ENCODE measurements at places on chromosomes 16 and 17.

DNA sequence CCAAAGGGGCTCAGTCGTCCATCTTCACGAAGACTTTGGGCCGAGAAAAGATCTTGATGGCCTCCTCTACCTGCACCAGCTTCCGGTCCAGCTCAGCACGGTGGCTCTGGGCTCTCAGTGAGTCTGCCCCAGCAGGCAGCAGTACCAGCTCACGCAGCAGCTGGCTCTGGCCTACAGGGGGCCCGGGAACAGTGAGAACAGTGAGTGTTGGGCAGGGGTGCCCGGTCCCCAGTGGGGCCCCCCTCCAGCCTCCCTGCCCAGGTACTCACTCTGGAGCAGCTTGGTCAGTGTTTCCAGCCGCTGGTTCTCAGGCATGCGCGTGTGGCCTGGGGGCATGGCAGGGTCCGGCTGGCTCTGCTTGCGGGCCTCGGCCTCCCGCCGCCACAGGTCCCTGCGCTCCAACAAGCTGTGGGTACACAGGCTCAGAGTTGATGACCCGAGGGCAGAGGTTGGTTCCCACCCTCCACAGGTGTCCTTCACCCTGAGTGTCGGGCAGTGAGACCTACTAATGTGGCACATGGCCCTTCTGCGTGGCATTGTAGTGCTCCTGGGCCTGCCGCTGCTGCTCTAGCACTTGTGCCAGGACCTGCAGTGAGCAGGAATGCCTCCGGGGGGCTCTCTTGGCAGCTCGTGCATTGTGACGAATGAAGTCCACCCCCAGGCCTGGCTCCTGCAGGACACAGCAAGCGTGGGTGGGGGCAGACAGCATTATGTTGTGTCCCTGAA, 2.6 kb downstream of the PARD6A start:
- peak; percentile 18 for DNase-seq

DNA sequence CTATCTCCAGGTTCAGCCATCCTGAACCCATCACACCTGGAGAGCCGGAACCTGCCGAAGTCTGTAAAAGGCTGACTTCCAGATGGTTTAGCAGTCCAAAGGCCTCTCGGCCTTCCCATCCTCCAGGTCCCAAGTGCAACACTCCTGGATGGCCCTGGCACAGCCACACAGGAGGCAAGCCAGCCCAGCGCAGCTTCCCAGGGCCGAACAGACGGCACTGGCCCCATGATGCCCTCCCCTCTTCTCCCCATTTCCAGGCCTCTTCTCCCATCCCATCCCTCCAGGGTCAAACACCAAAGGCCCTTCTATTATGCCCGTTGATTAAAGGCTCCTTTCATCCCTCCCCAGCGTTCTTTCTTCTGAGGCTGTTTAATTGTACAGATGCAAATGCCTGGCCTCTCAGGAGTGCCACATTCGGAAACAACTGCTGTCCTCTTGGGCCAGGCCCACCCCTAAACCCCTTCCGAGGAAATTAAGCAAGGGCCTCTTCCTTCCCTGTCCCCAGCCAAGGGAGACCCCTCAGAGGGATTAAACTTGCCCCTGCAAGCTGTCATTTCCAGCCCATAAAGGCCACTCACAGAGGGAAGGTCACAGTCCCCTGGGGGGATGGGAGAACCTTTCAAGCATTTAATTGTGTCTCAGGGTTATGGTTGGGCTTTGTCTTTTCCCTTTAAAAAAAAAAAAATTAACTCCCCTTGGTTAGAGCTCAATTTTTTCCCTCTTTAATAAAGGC, 30.8 kb downstream of the AXIN2 start:
- DNase-seq, result no peak

GRCh38 chr16:49498264-49498663, 124.7 kb downstream of the C16orf78 start:
- no peak for DNase-seq

- peak; percentile 81 for DNase-seq
Measured at GRCh38 chr17:61285526-61286320, 113.9 kb upstream of the TBX2 start.

DNA sequence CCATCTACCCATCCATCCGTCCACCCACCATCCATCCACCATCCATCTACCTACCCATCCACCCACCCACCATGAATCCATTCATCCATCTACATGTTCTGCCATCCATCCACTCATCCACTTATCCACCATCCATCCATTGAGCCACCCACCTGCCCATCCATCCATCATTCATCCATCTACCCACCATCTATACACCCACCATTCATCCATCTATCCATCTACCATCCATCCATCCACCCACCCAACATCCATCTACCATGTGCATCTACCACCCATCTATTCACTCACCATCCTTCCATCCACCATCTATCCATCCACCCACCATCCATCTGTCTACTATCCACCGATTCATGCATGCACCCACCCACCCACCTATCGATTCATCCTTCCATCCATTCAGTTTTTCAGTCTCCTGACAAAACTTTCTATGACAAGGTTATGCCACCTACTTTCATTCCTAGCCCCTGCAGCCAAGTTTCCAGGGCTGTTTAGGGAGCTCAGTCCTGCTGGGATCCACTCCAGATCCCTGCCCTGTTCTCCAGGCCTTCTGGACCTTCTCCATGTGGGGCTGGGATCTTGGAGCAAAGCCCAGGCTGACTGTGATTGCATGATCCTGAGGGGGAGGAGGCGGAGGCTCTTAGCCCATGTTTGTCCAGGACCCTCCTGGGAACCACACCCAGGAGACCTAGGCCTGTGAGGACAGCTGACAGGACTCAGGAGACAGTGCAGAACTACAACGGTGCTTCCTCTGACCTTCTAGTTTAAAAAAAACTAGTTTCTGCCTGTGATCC, 27.4 kb downstream of the BCO1 start:
- peak; percentile 5 for DNase-seq

GRCh38 chr17:63786971-63787711, 13.2 kb downstream of the DDX42 start:
- DNase-seq, result no peak

GRCh38 chr16:50400312-50400966, 31.7 kb upstream of the BRD7 start:
- DNase-seq, result no peak

DNA sequence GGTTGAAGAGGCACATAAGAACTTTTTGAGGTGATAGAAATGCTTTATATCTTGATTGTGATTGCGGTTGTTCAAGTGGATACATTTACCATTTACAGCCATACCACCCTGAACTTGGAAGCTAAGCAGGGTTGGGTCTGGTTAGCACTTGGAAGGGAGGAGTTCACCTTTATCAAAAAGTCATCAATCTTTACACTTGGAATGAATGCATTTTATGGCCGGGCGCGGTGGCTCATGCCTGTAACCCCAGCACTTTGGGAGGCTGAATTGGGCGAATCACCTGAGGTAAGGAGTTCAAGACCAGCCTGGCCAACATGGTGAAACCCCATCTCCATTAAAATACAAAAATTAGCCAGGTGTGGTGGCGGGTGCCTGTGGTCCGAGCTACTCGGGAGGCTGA, 9.5 kb upstream of the GJD3 start:
- DNase-seq, result no peak

GRCh38 chr17:75144816-75145512, 9.3 kb downstream of the JPT1 start:
- no peak for DNase-seq

- no peak for DNase-seq
Measured at GRCh38 chr17:2545393-2545792, 33.7 kb upstream of the METTL16 start.

GRCh38 chr17:57453841-57454425, 197.6 kb downstream of the MSI2 start:
- DNase-seq, result no peak

DNA sequence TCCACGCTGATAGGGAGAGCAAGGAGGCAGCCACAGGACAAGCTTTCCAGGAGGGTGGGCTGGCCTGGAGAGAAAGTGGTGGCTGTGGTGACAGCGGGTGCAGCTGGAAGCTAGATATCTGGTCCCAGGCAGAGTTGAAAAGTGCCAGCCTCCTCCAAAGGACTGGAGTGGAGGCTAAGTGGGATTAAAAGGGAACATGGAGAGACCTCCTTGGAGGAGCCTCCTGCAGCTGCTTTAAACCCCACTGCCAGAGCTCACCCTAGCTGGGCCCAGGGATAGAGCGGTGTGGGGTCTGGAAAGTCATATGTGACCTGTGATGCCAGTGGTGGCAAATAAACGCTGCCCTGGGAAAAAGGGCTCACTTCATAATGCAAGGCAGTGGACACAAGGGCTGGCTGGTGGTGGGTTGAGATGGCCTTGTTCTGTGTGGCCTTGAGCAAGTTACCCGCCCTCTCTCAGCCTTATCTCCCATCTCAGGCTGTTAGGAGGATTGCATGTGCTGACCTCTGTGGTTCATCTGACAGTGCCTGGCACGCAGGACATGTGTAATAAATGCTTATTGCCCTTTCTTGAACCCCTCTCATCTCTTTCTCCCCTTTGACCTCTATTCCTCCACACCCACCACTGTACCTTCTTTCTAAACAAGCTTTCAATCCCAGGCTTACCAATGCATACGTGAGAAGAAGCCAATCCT, 61.0 kb upstream of the LGALS9 start:
- DNase-seq, result no peak
